Activated T-cell treated with anti-CD3 and anti-CD28 coated beads for 24 hours (primary cell): ENCODE measurements at places on chromosomes 4 and X.

- no peak for DNase-seq
These were observed 39.9 kb downstream of the DCX start for GRCh38 chrX:111372086-111372485.

DNA sequence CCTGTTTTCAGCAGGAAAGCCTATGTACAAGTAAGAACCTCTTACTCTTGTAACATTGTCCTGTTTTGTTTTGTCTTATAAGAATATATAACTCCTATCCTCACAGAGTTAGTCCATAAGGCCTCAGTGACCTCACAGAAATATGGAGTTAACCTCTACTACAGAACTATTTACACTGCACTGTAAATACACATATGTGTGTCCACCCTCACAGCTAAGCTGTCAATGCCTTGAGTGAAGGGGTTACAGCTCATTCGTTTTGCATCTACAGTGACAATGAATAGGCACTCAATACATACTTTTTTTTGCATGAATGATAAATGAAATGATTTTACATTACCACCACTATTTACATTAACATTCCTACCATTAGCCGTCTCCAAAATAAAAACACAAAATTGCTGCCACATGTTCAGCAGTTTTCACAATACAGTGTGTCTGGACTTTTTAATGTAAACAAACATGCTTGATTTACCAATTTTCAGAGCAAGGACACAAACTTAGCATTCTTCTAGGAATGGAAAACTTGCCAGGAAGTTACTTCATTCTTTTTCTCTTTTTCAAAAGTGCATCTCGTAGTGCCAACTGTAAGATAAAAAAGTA is 9.5 kb upstream of the NAAA start:
- DNase-seq: no peak

DNA sequence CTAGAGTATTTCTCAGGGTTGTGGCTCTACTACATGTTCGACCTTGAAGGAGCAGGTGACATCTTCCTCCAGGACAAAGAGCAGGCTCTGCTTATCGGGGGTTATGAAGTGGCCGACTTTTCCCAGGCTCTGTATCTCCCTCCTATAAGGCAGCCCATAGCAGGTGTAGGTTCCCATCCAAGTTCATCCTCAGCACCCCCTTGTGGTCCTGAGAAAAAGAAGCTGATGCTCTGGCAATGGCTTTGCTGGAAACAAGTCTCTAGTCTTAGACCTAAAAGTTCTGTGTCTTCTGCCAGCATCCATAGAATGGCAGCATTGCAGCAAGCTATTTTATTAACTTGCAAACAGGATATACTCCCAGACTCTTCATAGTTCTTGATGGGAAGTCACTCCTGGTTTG is 836.6 kb upstream of the PRKX start:
- DNase-seq: no peak

GRCh38 chr4:139247241-139247640 is 32.8 kb downstream of the MGARP start:
- DNase-seq: no peak

- no peak for DNase-seq
These were observed 18.8 kb downstream of the PPP4R3C start for GRCh38 chrX:27444093-27444908.

DNA sequence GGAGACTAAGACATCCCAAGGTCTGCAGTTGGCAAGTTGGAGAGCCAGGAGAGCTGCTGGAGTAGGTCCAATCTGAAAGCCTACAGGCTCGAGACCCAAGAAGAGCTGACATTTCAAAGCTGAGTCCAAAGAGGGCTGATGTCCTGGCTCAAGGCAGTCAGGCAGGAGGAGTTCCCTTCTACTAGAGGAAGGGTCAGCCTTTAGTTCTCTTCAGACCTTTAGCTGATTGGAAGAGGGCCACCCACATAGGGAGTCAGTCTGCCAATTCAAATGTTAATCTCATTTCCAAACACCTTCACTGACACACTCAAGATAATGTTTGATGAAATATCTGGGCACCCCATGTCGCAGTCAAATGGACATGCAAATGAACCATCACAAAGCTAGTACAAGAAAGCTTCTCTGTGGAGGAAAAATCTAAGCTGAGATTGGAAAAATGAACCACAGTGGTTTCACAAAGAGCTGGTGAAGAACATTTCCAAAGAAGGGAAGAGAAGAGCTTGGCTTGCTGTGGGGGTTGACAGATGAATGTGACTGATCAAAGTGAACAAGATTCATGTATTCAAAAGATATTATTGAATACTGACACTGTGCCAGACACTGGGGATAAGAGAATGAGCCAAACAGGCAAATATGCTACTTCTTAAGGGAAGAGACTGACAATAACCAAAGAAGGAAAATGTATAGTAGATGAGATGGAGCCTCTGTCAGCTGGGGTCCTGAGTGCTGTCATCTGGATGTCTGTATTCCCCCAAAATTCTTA is 61.2 kb downstream of the STK32B start:
- DNase-seq: no peak

DNA sequence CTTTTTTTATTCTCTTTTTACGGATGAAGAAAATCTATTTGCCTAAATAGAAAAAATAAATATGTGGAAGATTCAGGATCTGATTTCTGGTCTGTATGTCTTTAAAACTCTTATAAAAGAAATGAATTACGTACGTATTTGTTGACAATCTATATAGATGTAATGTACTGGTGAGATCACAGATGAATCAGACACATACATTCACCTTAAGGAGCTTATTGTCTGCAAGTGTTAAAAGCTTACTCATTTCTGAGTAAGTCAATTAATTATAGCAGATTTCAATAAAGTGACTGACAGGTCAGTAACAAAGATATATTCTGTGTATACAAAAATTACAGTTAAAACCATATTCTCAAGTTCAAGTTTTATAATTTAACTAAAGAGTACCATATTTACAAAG is 66.6 kb upstream of the NAF1 start:
- DNase-seq: no peak

DNA sequence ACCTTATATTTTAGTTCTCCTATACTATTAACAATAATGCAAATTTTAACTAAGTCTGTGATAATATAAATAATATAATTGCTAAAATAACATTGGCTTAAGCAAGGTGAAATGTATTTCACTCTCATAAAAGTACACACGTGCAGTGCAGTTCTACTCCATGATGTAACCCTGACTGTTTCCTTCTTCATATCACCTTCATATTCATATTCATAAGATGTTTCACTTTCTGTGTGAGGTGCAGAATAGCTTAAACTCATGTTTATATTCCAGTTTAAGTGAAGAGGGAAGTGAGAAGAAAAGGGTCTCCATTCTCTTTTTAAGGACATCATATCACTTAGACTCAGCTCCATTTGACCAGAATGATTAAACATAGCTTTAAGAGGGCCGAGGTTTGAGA is 1810.0 kb upstream of the PCDH10 start:
- DNase-seq: no peak

DNA sequence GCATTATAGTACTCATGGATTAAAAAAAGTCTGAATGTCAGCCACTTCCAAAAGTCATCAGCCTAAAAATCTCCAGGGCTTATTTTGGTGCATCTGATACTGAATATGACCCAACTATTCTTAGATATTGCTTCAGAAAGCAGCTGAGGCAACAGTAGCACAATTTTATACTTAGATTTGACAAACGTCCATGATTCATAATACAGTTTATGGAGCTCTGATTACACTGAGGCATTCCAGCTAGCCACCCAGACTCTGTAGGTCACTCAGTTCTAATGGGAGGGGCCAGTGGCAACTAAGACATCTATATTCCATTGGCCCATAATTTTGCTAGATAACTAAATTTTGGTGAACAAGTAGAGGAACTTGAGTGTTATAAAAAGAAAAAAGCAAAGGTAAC is 10.3 kb downstream of the SPATA4 start:
- no peak for DNase-seq

DNA sequence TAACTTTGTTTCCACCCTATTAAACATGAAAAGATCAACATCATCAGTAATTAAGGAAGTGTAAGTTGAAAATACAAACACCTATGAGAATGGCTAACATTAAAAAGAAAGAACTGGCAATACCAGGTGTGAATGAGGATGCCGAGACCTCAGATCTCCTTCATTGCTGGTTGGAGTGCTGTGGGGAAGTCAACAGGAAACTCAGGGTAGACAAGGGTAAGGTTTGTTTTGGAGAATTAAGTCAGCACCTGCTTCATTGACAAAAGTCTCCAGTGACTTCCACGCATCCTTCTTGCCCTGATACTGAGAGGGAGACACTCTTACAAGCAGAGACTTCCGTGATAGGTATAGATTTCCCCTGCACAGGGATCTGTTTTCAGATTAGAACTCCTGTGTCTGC is 106.1 kb downstream of the IRF2 start:
- DNase-seq: no peak

- DNase-seq: no peak
These were observed 124.0 kb downstream of the MOSPD2 start for GRCh38 chrX:14997271-14997670.

DNA sequence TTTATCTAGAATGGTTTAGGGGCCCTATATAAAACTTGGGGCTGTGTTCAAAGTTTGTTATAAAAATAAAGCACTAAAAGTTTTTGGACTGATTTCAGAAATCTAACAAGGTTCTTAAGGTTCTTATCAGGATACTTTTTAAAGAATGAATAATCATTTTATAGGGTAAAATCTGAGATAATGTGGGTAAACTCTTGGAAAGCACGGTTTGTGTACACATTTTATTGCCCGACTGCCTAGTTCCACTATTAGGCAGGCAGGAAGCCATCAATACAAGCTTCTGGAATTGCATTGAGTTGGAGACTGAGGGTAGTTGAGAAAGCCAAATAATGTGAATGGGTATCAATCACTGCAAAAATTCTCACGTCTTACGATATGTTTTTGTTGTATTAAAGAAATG is 331.0 kb upstream of the PITX2 start:
- DNase-seq: no peak

DNA sequence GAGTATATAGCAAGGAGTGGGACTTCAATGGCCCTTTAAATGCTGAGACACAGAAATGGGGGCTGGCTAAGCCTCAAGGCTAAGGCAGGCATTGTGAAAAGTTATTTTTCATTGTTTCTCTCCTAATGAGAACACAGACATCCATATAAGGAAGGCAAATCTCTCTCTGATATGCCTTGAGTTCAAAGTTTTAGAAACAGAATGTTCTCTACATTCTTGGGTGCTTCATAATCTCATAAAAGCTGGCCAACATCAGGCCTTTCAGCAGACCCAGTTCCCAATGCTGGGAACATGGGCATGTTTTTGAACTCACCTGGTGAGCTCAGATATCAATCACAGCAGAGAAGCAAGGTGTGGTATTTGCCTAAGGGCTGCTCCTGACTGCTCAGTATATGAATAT is 19.4 kb upstream of the RAB40A start:
- DNase-seq: no peak

GRCh38 chrX:45758319-45758718 is 557.6 kb upstream of the DIPK2B start:
- peak; percentile 26 for DNase-seq

DNA sequence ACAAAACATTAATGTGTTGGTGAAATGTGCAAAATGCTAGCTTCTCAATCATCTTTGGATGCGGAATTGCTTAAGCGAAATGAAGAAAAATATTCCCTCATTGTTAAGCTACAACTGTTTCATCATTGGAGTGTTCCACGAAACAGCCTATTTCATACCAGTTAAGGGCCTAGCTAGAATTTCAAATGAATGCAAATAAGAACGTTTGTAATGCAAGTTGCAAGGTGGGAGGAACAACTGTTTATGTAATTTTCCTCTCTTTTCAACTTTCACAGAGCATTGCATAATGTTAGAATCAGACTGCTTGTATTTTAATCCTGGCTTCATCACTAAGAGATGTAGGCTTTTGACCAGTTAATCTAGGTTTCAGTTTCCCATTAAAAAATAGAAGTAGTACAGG is 480.1 kb downstream of the IL1RAPL1 start:
- no peak for DNase-seq

DNA sequence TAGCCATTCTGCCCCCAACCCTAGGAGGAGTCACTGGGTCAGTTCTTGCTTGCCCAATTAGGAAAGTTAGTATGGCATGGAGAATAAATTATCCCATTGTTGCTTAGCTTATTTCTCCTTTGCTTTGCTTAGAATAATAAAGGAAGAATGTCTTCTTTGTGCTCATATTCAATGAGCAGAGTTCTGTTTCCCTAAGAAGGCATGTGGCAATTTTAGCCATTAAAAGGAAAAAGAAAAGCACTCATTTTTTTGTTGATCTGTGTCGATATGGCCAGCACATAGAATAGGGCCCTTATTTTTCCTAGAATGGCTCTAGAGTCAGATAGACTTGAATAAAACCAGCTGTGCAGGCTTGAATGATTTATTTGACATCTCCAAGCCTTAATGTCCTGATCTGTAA is 166.4 kb upstream of the PPARGC1A start:
- no peak for DNase-seq

DNA sequence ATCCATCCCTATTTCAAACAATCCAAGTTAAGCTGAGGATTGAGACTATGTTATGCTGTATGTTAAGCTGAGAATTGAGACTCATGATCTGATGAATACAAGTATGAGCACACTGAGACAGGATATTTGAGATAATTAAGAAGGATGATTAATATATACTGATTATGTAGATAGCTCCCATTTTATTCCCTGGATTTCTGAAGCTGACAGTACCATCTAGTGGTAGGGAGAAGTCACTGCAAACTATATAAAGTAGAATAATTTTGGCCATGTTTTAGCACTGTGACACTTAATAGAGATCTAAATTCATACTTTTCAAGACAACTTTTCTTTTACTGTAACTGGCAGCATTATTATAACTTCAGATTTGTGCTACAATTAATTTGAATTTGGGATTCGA is 63.8 kb upstream of the HPRT1 start:
- no peak for DNase-seq

GRCh38 chr4:119113033-119113655 is 22.5 kb upstream of the MYOZ2 start:
- DNase-seq: no peak

DNA sequence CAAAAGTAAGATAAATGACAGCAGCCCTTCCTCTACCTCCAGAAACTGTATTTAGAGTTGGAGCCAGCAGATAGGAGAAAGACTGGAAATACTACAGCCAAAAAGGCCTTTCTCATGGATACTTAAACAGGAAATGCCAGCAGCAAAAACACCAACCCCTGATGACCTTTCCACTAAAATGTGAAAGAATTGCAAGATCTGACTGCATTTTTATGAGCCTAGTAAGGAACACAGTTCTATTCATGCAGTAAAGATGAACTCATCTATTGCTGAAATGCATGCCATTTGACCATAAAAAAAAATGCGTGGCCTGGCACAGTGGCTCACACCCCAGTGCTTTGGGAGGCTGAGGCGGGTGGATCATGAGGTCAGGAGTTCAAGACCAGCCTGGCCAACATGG is 19.9 kb downstream of the ABCG2 start:
- no peak for DNase-seq
